Stimulated activated CD4-positive, alpha-beta T cell treated with anti-CD3 and anti-CD28 coated beads, Interleukin-4, amount 100 ng/mL, for 24 hours (primary cell): ENCODE measurements at places on chromosomes 12 and 14.

DNA sequence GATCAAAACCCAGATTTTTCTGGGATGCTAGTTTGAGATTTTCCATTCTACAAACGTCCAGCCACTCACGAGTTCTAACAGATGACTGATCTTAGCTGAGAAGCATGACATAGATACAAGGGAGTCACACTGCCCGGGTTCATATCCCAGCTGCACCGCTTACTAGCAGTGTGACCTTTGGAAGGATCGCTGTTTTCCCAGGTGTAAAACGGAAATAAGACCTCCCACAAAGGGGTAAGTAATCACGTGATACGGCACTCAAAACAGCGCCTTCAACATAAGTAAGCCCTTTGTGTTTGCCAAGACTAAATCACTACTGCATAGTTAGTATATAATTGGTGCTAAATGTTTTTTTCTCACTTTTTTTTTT is 624 bp upstream of the PWP1 start:
- DNase-seq: peak; percentile 28

DNA sequence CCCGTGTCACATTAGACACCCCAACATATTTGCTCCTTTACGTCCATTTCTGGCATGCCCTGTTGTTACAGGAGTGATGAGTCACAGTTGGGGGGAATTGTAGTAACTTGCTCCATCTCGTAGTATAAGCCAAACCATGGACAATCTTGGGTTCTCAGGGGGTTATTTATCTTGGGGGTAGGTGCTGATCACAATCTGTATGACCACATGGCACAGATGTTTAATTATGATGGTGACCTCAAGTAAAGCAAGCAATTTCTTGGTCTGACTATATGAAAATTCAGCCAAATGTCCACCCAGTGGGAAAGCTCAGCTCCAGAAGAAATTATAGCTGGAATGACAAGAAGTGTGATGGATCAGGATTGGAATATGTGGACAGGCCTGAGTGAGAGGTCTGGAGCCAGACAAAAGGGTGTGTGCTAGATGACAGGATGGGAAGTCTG is 32.1 kb upstream of the STON2 start:
- DNase-seq: no peak

- no peak for DNase-seq
These were observed 324.1 kb downstream of the FLRT2 start for GRCh38 chr14:85853996-85854526.

- no peak for DNase-seq
These were observed 4.5 kb downstream of the B4GALNT1 start for GRCh38 chr12:57628280-57629191.

GRCh38 chr12:94172973-94173372 is 24.6 kb downstream of the PLXNC1 start:
- DNase-seq: no peak

GRCh38 chr14:34069854-34070582 is 119.1 kb upstream of the EGLN3 start:
- DNase-seq: no peak

GRCh38 chr14:98189062-98189461 is 1082.9 kb downstream of the BCL11B start:
- no peak for DNase-seq

DNA sequence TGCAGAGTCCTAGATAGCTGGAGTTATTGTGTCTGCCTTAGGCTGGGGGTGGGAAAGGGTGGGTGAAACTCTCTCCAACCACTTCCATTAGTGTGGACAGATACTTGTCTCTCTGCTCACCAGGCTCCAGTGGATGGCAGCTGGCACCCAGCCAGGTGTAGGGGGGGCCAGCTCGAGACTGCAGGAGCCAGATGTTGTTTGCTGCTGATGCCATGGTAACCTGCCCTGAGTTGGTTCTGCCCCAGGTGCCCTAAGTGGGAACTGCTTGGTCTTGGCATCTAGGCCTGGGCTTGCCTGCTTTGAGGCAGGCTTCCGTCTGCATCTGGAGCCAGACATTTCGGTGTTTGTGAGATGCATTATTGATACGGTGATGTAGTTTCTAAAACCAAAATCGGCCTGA is 82.2 kb downstream of the ADCK1 start:
- DNase-seq: no peak

DNA sequence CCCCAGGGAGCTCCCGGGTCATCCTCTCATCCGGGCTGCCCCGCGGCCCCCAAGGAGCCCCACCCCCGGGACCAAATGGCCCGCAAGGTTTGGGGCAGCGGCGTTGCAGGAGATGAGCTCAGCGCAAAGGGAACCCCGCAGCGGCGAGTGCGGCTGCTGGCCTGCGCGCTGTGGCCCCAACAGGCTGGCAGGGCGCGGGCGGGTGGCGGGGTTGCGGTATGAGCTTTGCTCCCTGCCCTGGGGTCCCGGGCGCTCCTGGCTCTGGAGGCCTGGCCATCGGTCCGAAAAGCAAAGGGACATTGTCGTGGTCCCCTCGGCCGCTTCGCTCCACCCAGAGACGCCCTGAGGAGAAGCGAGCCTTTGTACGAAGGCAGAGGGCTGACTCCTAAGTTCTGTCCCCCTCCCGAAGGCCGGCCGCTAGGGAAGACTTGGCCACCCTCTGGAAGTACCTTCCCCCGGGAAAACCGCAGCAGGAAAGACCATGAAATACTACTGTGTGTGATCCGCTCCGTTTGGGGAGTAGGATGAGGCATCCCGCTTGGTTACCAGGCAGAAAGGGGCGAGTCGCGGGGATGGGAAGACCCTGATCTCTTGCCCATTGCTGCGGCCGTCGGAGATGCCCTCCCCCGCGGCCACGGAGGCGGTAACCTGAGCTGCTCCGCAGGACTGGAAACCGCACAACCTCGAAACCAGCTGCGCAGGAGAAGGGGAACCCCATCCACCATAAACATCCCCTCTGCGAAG is 620 bp upstream of the NID2 start:
- no peak for DNase-seq

- no peak for DNase-seq
These were observed 893.2 kb downstream of the SLC16A7 start for GRCh38 chr12:60489071-60489470.

DNA sequence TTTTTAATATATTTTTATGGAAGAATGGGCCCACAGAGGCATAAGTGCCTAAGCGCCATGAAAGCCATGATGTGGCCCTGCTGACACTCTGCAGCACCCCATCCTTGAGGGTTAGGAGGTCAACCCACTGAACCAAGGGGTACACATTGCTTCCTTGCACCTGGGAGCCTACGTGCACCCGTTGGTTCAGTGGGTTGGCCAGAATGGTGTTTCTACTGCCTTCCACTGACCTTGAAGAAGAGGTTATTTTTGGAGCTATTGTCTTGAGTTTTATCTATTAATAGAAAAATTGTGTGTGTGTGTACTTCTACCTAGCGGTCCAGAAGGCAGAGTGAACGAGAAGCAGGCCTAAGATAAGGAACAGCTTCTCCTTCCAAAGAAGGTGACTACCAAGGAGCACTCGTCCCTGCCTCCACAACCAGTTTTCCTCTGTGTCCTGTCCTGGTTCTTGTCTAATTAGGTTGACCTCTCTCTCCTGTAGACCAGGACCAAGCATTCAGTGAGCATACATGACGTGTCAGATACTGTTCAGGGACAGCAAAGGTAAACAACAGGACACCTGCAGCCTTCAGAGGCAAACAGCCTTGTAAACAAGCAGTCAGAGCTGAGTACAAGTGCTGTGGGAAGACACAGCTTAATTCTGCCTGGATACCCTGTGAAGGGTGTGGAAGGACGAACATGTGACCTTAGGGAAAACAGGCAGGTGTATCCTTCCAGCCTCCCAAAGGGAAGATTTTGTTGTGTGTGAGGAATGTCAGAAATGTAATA is 30.4 kb upstream of the PLEK2 start:
- no peak for DNase-seq
